Stimulated activated CD8-positive, alpha-beta memory T cell treated with anti-CD3 and anti-CD28 coated beads, Interleukin-15, amount 100 ng/mL, for 48 hours (primary cell): ENCODE measurements at places on chromosomes 1 and 21.
A peak's percentile ranks its signal among the peaks of the same experiment; 100 is the strongest.

GRCh38 chr1:168084396-168085231 is 52.1 kb downstream of the GPR161 start:
- peak; percentile 35 for DNase-seq

DNA sequence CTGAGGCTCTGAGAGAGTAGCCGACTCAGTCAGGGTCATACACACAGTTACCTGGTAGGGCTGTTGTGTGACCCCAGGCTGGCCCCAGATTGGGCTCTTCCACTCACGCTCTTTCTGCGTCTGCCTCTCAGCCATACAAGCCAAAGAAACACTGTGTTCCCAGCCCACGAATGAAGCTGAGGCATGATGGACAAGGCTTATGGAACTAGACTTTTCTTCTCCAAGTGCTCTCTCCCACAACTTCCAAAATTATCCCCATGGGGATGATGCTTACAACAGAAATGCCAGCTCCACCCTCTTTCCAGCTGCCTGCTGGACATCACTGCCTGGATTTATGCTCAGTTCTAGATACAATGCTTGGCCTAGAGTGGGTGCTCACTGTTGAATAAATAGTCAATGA is 102.8 kb upstream of the JUN start:
- DNase-seq, result no peak

DNA sequence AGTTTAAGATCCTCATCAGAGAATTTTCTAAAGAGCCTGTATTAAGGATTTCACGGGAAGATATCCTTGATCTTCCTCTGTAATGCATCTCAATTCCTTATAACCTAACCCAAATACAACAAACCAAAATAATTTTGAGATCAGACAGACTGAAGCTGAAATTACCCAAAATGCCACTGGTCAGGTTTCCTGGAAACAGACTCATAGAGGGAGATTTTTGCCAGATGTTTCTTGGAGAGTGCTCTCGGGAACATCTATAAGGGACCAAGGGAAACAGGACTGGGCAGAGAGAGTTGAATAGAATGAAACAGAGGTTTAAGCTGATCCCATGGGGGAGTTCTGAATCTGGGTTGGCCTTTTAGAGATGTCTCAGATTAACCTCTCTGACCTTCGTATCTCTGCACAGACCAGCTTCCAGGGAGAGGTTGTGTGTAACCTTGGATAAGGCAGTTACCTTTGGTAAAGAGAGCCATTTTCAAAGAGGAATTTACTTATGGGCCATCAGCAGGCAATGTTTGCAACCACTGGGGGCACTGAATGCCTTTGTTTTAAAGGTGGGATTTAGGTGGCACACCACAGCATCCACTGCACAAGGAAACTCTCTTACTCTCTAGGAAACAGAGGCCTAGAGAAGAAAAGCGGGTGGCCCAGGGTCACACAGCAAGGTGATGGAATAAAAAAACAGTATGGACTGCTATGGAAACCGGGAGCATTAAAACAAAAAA is 130.8 kb upstream of the SGIP1 start:
- DNase-seq, result no peak

- DNase-seq, result no peak
Measured at GRCh38 chr1:226656601-226657277, 82.3 kb downstream of the ITPKB start.

DNA sequence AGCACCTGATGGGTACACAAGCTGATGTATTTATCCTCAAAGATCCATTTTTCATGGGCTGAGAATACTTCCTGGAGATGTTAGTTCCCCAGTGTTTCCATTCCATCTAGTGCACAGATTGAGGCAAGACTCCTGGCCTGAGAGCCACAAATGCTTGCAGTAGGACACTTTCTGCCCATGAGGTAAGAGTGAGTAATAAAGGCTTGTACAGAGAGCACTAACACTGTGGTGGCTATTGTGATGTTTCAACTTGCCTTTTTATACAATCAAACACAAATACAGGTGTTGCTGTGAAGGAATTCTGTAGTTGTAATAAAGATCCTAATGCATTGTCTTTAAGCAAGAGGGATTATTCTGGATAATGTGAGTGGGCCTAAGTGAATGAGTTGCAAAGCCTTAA is 186.1 kb upstream of the ADAMTS5 start:
- DNase-seq, result no peak

DNA sequence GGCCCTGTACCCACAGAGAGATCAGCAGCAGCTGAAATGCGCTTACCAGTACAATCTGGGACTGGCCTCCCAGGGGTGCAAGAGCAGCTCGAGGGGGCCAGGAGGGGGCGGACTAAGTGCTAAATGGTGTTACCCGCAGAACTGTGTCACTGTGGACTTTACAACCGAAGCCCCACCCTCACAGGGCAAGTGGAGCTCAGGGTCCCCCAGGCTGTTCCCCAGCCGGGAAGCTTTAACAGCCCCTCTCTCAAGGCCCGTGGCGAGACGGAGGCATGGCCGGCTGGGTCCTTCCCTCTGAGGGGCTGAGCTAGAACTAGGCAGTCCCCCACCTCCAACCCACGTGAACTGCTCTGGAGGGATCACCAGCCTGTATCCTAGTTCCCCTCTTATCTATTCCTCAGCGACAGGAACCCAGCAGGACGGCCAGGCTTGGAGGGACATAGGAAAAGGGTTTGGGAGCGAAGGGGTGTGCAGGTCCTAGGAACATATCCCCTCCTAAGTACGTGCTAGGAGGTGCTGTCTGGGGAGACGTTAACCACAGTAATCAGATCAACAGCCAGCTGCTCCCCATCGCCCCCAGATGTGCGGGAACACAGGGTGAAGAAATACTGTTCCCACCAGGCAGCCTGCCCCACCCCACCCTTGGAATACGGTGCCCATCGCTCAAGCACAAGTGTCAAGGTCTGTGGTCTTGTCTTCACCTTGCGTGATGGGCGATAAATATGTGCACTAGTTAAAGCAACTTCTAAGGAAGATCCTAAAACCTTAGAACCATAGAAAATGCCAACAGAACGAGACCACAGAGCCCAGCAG is 24.4 kb downstream of the ZBTB17 start:
- no peak for DNase-seq

- no peak for DNase-seq
Measured at GRCh38 chr21:38902608-38903445, 97.1 kb downstream of the ETS2 start.

DNA sequence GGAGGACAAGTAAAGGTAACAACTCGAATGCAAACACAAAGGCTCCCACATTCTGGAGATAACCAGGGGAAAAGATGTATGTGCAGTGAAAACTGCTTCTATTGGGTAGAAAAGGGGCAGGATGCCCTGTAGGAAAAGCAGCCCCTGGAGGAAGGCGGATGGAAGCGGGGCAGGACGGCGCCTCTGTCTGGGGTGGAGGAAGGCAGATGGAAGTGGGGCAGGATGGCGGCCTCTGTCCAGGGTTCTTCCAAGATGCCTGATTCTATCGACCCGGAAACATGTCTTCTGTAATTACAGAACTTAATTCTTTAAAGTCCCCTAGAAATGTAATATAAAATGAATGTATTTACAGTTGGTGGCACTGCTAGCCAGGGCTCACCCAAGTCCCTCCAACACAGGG is 24.0 kb upstream of the LRRC47 start:
- DNase-seq, result no peak

DNA sequence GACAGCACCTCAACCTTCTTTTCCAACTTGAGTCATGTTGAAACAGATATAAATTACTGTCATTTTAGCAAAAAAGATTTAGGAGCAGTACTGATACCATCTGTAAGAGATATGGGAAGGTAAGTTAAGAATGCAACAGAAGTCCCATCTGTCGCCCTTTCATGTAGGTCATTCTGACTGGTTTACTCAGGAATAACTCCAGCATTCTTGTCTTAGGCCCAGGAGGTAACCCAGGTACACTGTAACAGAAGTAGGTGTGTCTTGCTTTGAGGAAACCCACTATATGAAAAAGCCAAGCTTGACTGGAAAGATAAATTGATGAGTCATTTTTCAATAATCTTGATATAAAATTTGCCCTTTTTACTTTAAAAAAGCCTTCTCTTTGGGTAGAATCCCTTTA is 35.4 kb downstream of the PGM1 start:
- no peak for DNase-seq

DNA sequence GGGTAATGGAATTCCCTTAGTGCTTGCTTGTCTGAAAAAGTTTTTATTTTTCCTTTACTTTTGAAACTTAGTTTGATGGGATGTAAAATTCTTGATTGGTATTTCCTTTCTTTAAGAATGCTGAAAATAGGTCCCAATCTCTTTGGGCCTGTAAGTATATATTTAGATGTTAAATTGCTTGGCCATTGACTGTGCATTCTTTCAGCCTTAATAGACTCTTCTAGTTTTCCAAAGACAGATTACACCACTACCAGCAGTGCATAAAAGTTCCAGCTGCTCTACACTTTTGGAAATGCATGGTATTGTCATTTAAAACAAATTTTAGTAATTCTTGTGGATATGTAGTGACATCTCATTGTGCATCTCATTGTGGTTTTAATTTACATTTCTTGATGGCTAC is 464.8 kb upstream of the USP24 start:
- DNase-seq, result no peak

- DNase-seq, result no peak
Measured at GRCh38 chr1:110319332-110320167, 19.6 kb upstream of the RBM15 start.

GRCh38 chr1:75999034-75999433 is 66.8 kb upstream of the ASB17 start:
- DNase-seq, result no peak

GRCh38 chr1:246588159-246588721 is 22.0 kb downstream of the CNST start:
- DNase-seq, result no peak

GRCh38 chr1:154842635-154843034 is 27.4 kb downstream of the KCNN3 start:
- no peak for DNase-seq

- DNase-seq, result peak; percentile 63
Measured at GRCh38 chr1:156160743-156161171, 7.4 kb downstream of the SEMA4A start.

DNA sequence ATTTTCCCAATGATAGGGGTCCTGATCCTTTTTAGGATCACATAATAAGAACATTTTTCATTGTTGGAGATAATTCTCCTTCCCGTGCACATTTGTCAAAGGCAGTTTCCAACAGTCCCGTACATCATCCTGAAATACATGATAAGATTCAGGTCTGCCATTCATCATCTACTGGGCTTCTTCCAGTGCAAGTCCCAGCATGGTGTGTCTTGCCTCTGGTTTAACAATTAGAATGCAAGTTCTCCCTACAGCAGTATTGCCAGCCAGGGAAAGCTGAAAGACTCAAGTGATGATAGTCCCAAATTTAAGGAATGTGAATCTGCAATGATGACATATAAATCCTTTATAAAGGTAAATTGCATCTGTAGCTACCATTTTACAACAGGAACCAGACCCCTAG is 146.2 kb downstream of the DAB1 start:
- DNase-seq, result no peak

DNA sequence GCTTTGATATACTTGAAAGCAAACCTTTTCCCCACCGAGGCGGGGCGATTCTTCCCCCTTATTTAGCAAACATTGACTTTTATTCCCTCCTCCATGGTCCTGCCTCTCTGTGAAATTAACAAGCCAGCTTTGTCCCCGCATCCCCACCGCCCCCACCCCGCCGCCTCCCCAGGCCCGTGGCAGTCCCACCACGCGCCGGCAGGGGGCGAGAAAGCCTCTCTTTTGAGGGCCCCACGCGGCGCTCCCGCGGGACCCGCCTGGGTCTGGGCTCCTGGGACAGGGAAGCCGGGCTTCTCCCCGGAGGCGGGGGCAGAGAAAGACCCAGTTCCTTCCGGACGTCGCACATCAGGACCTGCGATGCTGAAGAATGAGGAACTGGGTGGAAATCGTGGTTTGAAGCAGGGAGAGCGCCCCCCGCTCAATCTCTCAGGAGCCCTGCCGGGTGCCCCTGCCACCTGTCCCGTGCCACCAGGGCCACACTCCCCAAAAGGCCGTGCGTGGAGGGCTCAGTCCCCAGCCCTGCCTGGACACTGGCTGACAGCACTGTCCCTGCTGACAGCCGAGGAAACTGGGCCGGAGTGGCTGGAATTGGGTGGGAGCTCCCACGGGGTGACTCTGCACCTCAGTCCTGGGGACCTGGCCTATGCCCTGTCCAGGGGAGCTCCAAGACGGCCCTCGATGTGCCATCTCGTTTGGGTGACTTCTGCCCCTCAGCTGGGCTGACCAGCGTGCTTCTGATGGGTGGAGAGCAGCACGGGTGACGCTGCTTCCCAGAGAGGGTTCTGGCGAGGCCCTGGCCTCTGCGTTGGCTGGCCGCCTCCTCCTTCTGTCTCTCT is 8.6 kb upstream of the ACTRT2 start:
- no peak for DNase-seq

DNA sequence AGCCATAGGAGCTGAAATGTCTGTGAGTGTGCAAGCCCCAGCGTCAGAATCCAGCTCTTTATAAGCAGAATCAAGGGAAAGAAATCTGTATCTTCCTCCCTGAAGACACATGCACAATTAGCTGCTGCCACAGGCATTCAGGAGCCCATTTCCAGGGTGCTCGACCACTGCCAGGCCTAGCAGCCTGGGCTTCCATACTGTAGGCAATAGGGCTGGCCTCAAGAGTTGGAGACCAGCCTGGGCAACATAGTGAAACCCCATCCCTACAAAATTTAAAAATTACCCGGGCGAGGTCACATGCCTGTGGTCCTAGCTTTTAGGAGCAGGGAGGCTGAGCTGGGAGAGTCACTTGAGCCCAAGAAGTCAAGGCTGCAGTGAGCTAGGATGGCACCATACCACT is 41.0 kb downstream of the NEK2 start:
- DNase-seq, result no peak

- DNase-seq, result no peak
Measured at GRCh38 chr21:34813266-34813894, 144.6 kb downstream of the CLIC6 start.

DNA sequence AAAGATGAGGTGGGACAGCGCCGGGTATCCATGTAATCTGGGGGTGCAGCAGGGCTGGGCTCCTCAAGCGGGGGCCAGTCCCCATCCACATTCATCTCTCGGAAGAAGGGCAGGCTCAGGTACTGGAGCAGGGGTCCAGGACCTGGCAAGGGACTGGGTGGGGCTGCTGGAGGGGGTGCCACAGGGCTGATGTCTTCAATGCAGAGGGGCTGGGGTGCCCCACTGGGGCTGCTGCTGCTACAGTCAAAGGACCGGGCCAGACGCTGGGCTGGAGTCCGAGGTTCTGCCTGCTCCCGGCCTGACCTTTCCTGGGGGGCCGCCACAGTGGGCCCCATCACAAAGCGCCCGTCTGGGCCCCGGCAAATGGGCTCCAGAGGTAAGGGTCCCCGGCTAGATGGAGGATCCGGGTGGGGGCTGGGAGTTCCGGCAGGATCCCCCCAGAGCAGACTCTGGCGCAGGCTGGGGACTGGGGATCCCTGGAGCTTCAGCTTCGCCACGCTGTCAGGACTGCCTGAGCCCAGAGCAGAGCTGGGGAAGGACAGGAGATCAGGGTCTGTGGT is 3.3 kb upstream of the TAGLN2 start:
- no peak for DNase-seq
